Pulmonary artery endothelial cell (primary cell): ENCODE measurements at places on chromosomes 13 and 19.
A peak's percentile ranks its signal among the peaks of the same experiment; 100 is the strongest.

- DNase-seq, result no peak
These were observed 17.2 kb downstream of the ENOX1 start for GRCh38 chr13:43769529-43769928.

GRCh38 chr19:1151037-1151724 lies 22.9 kb downstream of the SBNO2 start:
- no peak for DNase-seq

DNA sequence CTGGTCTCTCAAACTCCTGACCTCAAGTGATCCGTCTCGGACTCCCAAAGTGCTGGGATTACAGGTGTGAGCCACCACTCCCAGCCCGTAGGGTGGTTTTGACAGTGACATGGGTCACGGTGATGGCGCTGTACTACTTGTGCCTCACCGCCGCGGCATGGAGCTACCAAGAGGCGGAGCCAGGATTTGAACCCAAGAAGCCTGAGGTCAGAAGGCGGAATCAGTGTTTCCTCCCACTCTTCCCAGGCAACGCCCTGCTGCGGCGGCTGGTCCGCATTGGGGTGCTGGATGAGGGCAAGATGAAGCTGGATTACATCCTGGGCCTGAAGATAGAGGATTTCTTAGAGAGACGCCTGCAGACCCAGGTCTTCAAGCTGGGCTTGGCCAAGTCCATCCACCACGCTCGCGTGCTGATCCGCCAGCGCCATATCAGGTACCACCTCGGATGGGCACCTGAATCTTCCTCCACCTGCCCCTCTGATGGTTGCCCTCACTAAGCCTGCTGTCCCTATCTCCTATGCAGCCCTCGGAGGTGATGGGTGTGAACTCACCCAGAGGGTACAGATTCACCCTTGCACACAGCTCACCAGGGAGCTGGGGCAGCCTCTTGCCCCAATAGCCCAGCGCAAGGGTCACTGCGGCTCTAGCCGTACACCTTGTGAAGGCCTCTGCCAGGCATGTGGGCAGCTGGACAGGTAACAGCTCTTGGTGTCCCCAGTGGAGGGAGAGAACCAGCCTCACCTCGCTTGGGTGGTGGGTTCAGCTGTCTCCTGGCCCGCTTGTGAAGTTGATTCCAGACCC lies 5.6 kb downstream of the RPS9 start:
- DNase-seq, result no peak

GRCh38 chr13:101575581-101575980 lies 123.1 kb downstream of the ITGBL1 start:
- no peak for DNase-seq

DNA sequence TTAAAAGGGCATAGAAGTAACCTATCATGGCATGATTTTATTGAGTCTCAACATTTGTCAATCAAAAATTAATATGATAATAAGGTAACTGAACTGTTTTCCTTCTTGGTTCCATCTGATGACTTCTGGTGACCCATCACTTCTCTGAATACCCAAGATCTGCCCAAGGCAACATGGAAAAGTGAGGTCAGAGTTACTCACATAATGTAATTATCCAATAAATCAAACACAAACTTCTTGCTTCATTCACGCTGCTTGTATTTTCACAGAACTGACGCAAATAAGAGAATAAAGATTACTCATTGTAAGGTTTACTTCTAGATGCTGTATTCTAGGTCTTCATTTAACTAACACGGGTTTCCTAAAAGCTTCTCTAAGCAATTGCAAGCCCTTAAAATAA lies 361.6 kb downstream of the RBM26 start:
- no peak for DNase-seq

GRCh38 chr13:64925284-64925683 lies 2304.9 kb downstream of the PCDH9 start:
- no peak for DNase-seq

DNA sequence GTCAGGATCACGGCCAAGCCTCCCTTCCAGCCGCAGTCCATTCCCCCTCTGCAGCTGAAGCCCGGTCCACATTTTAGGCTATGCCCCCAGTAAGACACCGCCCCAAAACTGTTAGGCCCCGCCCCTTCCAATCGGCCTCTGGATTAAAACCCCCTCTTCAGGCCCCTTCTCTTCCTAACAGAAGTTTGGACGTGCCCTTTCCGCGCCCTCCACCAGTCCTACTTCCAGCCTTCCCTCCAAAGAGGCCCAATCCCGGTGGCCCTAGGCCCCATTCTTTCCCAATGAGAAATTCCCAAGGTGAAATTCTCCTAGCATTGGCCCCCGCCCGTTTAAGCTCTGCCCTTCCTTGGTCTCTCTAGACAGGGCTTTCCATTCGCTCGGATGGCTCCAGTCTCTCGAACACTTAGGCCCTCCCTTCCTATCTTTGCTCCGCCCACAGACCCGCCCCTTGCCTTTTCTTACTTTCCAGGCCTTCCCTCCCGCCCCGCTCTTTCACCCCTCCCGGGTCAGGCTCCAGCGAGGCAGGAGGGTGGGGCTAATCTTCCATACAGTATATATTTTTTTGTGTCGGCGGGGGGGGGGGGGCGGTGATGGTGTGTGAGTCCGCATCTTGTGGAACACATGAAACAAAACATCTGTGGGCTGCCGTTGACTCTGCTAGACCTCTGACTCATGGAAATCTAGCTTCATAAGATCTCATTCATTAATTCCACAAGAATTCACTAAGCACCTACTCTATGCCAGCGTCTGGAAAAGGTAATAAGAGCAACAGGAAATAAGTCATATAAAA lies 13.6 kb downstream of the LTBP4 start:
- DNase-seq, result no peak

DNA sequence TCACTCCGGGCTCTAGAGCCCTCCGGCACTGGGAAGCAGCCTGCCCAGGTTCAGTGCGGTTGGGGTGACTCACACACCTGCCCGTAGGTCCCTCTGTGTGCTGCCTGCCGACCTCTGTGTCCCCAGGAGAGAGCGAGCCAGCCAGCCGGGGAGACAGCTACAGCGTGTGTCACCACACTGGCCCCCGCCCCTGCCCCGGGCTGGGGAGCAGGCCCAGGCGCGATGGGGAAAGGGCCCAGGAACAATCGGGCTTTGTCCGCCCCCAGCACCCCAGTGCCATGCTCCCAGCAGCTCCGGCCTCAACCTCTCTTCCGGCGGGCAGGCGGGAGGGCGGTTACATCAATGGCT lies at the start of gene KLK6:
TSS of gene KLK6 (minus strand) at position 179 of the 348 bp plus-strand sequence. CDS start 1,487 bp downstream, outside the sequence.
- no peak for DNase-seq

DNA sequence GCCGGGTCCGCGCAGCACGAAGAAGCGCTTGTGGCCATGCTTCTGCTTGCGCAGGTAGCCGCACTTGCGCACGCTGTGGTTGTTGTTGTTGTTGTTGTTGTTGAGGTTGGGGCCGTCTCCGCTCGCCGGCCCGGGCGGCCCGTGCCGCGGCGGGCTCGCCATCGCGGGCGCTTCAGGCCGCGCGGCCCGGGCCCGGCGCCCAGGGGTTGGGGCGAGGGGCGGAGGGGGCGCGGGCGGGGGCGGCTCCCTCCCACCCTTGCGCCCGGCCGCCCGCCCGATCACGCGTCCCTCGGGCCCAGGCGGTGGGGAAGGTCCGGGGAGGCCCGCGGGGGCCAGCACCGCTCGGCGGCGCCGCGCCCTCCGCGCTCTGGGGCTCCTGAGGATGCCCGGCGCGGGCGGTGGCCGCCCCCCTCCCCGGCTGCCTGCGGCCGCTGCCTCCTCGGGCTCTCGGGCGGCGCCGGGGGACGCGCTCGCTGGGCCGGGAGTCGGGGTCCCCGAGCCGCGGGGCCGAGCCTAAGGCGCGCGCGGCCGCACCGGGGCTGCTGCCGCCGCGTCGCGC lies 412 bp downstream of the IRS2 start:
- no peak for DNase-seq

- no peak for DNase-seq
These were observed 12.3 kb downstream of the TMEM38A start for GRCh38 chr19:16673231-16673630.

- DNase-seq, result no peak
These were observed 67.3 kb upstream of the SACS start for GRCh38 chr13:23500849-23501248.

DNA sequence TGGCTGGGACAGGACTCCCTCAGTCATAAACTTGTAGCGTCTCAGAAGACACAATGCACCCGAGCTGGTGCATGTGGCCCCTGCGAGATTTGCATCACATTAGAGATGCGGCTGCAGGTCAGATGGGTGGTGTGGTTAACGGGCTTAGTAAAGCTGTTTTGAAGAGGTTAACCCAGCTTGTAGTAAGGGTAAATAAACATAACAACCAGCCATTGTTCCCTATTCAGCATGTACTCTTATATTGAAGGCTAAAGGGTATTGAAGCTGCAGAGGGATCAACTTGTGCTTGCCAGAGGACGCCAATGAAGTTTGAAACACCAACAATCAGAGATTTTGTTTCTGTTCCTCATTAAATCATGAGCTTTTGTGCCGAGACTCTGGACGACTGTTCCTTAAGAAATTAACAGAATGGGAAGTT lies 79.4 kb downstream of the ZIC5 start:
- DNase-seq, result no peak

- no peak for DNase-seq
These were observed 3.6 kb downstream of the ZNF507 start for GRCh38 chr19:32349051-32349450.

GRCh38 chr19:52673014-52673413 lies 34.9 kb upstream of the ZNF83 start:
- DNase-seq, result no peak

DNA sequence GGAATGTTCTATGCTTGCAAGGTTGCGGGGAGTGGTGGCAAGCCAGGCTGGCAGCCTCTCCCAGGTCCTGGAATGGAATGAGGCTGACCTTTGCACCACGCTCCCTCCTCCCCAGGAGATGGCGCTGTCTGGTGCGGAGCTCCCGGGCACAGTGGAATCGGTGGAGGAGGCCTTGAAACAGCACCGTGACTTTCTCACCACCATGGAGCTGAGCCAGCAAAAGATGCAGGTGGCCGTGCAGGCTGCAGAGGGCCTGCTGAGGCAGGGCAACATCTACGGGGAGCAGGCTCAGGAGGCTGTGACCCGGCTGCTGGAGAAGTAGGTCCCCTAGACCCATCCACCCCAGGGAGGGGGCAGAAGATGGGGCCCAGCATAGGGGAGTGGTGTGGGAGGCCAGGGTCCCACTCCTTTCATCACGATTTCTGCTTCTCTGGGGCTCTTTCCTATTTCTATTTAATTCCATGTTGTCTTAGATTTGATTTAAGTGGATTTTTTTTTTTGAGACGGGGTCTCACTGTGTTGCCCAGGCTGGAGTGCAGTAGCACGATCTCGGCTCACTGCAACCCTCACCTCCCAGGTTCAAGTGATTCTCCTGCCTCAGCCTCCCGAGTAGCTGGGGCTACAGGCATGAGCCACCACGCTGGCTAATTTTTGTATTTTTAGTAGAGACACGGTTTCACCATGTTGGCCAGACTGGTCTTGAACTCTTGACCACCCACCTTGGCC lies 53.2 kb upstream of the SHKBP1 start:
- DNase-seq, result peak; percentile 27

DNA sequence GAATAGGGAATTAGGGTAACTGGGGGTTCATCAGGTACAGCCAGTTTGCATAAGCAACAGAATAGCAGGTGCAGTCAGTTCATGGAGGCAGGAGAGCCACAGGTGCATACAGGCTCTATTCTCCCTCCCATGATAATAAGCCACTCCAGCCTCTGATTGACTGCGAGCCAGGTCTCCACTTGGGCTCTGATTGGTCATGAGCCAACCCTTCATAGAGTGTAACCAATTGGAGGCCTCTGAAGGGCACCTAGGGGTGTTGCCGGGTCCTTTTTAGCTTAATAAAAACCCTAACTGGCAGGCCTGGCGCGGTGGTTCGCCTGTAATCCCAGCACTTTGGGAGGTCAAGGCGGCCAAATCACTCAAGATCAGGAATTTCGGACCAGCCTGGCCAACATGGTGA lies 8.7 kb upstream of the CKM start:
- no peak for DNase-seq
